ENCODE measurements at places on chromosomes 11 and 22. TPM values are rescaled to one million over a fixed set of nuclear protein-coding genes. Genes with fewer than 3 reads are reported as not detected.

BAIAP2L2 gene
- total RNA-seq: 0.39 TPM

OR51B4 gene
- total RNA-seq: 0.20 TPM

BCO2 gene
- 1.4 TPM for total RNA-seq

ZDHHC13 gene
- 14.7 TPM for total RNA-seq

FAM180B gene
- total RNA-seq: not detected

OR8U1 gene
- not detected for total RNA-seq

TPBGL gene
- total RNA-seq: under 0.01 TPM

LMO1 gene
- total RNA-seq: not detected

FAM111B gene
- total RNA-seq: 4.2 TPM

LTO1 gene
- total RNA-seq: 28.0 TPM

All from smooth muscle cell of the pulmonary artery (primary cell).